NCI-H1417 treated with DMSO at 0.1 percent for 48 hours (cell line): ENCODE measurements at places on chromosomes 7 and 10.

GRCh38 chr7:36036590-36036989, 116.5 kb upstream of the EEPD1 start:
- no peak for DNase-seq

GRCh38 chr7:64998865-64999164, 7.7 kb downstream of the ERV3-1 start:
- DNase-seq = no peak

GRCh38 chr10:94059178-94059883, 65.6 kb downstream of the PLCE1 start:
- DNase-seq = no peak

GRCh38 chr7:158067931-158068482, 519.6 kb downstream of the PTPRN2 start:
- no peak for DNase-seq

- DNase-seq = no peak
Observed at GRCh38 chr10:5343561-5343960, 21.2 kb upstream of the UCN3 start.

- DNase-seq = no peak
Observed at GRCh38 chr7:90580051-90580450, 16.1 kb upstream of the CDK14 start.

DNA sequence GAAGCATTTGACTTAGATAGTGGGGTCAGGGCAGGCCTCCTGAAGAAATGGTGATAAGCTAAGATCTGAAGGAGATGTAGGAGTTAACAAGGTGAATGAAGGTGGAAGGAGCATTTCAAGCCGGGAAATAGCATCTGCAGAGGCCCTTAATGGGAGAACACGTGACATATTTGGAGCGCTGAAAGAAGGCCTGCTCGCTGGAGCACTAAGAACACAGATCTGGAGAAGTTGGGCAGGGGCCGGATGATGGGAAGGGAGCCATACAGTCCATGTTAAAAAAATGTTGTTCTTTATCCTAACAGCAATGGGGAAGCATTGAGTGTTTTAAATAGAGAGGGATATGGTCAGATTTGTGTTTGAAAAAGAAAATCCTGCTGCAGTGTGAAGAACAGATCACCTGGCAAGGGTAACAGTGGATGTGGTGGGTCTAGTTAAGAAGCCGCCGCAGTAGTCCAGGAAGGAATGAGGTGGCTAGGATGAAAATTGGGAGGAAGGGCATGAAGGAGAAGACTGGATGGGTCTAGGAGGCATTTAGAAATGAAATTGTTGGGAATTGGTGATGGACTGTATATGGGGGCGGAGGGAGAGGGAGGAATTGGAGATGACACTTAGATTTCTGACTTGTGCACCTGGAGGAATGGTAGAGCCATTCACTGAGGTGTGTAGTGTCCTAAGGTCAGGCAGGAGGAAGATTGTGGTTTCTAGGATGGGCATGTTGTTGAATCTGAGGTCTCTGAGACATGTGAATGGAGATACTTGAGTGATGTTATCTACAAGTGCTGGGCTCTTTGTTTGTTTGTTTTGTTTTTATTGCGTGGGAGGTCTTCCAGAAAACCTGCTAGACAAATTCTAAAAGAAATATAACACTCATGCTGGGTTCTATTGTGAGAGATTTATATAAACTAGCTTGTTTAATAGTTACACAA, 58.4 kb downstream of the MET start:
- no peak for DNase-seq

GRCh38 chr10:102211615-102212299, 14.3 kb upstream of the ELOVL3 start:
- no peak for DNase-seq

GRCh38 chr10:49243610-49244283, 55.2 kb upstream of the C10orf71 start:
- no peak for DNase-seq

- DNase-seq = no peak
Observed at GRCh38 chr7:7330997-7331396, 148.7 kb downstream of the C1GALT1 start.

- no peak for DNase-seq
Observed at GRCh38 chr7:47228386-47229014, 353.4 kb downstream of the TNS3 start.

GRCh38 chr7:30835396-30835915, 64.2 kb downstream of the MINDY4 start:
- no peak for DNase-seq

DNA sequence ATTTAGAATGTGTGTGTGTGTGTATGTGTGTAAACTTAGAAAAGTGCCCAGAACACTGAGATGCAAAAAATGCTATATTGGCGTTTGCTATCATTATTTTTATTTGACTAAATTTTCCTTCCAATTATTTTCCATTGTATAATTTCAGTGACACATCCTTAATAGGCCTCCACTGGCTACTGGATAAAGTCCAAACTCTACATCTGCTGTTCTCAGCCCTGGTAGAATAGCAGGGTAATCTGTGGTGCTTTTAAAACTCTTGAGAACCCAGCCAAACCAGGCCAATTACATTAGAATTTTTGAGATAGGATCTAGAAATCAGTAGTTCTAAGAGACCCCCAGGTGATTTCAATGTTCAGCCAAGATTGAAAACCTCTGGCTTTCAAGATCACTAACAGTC, 66.4 kb downstream of the ZNF503 start:
- no peak for DNase-seq

- no peak for DNase-seq
Observed at GRCh38 chr10:70769121-70769520, 16.1 kb downstream of the TBATA start.

DNA sequence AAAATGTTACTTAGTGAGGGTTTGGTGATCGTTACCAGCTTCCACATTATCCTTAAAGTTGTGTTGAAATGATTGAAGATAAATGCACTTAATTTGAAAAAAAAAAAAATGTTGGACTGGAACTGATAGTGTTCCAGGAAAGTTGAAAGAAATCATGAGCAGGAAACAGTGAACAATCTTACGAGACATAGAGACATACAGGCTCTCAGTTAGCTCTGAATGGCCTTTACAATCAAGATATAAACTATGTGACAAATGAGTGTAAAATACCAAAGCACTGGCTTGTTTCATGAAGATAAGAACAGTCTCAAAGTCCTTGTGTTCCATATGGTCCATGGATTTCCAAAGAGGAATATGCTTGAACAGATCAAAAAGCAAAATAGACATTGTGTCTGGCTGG, 430.1 kb upstream of the ETV1 start:
- DNase-seq = no peak

GRCh38 chr7:30177186-30177585, 42.4 kb downstream of the MTURN start:
- DNase-seq = no peak

- no peak for DNase-seq
Observed at GRCh38 chr10:60524541-60524940, 134.9 kb upstream of the ANK3 start.

DNA sequence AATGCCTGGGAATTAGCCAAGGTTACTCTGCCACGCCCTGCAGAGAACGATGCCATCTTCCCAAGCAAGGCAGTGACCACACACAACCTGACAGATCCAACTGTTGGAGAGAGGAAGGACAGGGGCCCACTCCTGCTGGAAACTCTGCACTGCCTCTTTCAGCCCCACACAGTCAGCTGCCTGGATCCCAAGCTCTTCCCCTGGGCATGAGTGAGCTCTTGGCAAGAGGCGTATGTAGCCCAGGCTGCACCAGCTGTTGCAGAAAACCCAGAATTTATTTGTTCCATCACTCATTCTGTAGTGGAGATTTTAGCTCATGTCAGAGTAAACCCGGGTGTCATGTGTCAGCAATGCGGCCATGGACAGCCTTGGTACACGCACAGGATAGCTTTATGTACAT, 135.1 kb upstream of the TRIM24 start:
- DNase-seq = no peak

- DNase-seq = no peak
Observed at GRCh38 chr7:38525857-38526256, 105.3 kb downstream of the AMPH start.

DNA sequence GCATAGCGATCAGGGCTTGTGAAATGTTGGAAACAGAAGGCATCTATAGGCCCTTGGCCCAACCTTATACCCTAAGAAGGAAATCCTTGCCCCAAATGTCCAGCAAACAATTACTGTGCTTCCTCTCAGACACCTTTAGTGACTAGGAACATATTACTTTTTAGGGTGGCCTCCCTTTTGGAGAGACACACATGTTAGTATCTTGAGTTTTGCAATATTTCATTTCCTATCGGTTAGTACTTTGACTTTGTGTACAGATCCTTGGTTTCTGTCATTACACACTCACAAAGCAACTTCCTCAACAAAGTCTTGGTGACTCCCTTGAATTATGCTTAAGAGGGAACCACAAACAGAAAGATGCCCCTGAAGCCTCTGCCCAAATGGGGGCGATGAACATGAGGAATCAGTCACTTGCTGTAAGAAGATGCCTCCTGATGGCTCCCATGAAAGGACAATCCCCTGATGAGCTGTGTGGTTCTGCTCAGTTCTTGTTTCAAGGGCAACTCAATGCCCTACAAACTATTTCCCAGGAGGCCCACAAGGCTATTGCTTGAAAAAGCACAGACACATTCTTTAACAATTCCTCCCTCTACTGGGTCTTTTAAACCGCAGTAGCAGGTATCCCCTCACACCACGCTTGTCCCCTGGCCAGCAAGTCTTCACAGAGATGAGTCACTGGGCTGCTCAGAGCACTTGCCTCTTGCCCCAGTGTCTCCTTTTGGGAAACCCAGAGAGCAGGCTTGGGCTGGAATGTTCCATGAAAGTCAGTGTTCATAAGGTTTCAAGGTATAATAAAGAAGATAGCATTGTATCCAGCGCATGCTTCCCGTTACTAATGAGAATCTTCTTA, 196.2 kb downstream of the FANK1 start:
- no peak for DNase-seq

- DNase-seq = no peak
Observed at GRCh38 chr10:63711361-63711760, 190.2 kb downstream of the REEP3 start.

- DNase-seq = no peak
Observed at GRCh38 chr10:114575417-114576131, 82.5 kb downstream of the ABLIM1 start.

DNA sequence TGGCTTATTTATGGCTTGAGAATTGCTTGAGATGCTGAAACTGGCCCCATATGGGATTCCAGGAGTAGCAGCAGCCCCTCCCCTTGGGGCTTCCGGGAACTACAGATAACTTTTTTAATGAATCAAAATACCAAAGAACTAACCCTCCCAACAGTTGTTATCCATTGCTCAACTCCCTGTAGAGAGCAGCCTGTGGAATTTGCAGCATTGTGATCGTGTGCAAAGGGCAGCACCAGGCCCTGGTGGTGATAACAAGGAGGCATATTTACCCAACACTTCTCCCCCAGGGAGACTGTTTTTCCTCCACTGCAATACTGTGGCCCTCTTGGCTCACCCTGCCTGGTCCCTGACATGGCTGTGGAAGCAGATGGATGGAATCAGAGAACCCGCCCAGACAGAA, 196.2 kb downstream of the PLXNA4 start:
- DNase-seq = no peak

GRCh38 chr7:5546626-5547025, 123.0 kb upstream of the TNRC18 start:
- DNase-seq = no peak
